ENCODE measurements at places on chromosomes 12 and 14.
A peak's percentile ranks its signal among the peaks of the same experiment; 100 is the strongest.

GRCh38 chr14:37047226-37047625 is 125.2 kb downstream of the SLC25A21 start:
- no peak for DNase-seq

- DNase-seq = no peak
Measured at GRCh38 chr12:87388376-87388775, 640.8 kb downstream of the C12orf50 start.

DNA sequence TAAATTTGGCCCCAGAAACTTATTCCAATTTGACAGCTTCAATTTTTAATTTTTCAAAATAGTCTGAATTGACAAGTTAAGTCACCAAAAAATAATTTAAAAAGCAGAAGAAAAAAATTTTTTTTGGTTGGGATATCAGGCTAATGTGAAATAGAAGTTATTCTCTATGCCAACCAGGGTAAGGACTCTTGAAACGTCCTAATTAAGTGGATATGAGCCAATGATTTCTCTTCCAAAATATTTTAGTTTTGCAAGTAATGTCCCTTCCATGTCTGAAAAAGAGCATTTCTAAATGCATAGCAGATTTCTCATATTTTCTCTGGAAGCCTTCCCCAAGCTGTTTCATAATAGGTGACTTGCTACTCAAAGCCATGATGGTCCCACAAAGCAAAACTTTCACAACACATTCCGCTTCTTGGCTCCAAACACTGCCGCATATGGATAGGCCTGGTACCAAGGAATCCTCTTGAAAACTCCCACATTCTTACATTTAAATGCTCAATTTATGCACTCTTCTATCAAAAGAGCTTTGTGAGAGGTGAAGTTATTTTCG is 65.1 kb downstream of the SIX6 start:
- DNase-seq = no peak

GRCh38 chr12:131443019-131444000 is 267.6 kb upstream of the SFSWAP start:
- no peak for DNase-seq

GRCh38 chr14:104443391-104444158 is 136.0 kb upstream of the C14orf180 start:
- DNase-seq = no peak

- no peak for DNase-seq
Measured at GRCh38 chr12:101539148-101539547, 55.6 kb upstream of the MYBPC1 start.

GRCh38 chr14:92974541-92975345 is 51.8 kb downstream of the CHGA start:
- no peak for DNase-seq

- no peak for DNase-seq
Measured at GRCh38 chr12:125690841-125691240, 625.6 kb downstream of the AACS start.

DNA sequence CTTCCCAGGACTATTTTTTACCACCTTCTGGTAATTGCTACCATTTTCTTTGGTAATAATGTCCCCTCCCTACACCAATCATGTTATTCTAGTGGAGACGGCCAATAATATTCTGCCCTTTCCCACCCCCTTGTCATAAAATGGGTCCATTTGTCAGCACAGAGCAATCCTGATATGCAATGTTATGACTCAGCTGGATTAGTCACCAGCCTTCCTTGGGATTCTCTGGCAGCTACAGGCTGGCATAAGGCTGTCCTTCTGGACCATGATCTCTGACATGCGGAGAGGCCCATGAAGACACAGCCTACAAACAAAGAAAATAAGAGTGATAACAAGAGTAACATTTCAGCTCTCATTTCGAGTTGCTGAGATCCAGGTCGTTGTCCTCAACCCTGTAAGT is 222.0 kb upstream of the CPNE8 start:
- no peak for DNase-seq

DNA sequence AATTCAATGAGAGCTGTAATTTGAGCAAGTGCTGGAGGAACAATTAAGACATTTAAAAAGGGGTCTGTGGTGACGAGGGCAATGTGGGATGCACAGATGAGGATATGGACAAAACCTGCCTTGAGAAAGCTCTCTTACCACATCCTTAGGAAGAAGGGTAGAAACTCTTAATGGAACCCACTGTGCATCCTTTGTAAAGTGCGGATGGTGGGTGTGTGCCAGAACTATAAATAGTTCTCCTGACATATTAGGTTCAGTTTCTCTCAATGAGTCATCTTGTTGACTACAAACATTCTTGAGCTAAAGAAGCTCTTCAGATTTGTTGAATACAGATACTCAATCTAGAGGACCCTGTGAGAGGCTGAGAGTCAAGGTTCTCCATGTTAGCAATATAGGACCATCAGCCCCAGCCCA is 106.1 kb upstream of the ANO4 start:
- no peak for DNase-seq

DNA sequence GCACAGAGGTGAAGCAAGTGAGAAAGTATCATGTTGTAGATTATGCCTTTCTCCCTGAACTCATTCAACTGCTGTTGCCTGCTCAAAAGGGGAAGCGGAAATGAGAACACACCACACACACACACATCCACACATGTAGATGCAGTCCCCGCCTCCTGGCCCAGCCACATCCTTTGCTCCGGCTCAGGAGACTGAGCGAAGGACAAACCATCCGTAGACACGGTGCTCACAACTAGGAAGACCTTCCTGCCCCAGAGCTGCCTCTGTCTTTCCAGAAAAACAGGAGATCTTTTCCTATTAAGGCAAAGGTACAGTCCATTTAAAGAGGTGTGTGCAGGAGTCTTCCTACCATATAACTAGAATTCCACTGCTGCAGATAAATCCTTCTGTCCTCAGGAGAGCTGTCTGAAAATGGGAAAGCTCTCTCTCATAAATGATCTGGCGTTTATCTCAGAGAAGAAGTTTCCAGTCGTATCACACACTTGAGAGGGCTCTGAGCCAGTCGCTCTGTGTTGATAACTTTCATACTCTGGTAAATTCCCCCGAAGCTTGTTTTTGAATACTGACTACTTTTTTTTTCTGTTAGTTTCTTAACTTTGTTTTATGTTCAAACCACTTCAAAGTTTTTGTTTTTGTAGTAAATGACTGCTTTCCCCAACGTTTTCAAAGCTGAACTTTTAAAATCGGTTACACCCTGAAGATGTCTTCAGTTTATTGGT is at the start of gene TESPA1:
TSS of gene TESPA1 (minus strand) at position 105 of the 719 bp plus-strand sequence. CDS start 10,200 bp downstream, outside the sequence.
- DNase-seq = no peak

GRCh38 chr12:103821773-103822172 is 19.3 kb downstream of the NT5DC3 start:
- DNase-seq = no peak

- DNase-seq = no peak
Measured at GRCh38 chr12:124658806-124659402, 91.5 kb upstream of the NCOR2 start.

DNA sequence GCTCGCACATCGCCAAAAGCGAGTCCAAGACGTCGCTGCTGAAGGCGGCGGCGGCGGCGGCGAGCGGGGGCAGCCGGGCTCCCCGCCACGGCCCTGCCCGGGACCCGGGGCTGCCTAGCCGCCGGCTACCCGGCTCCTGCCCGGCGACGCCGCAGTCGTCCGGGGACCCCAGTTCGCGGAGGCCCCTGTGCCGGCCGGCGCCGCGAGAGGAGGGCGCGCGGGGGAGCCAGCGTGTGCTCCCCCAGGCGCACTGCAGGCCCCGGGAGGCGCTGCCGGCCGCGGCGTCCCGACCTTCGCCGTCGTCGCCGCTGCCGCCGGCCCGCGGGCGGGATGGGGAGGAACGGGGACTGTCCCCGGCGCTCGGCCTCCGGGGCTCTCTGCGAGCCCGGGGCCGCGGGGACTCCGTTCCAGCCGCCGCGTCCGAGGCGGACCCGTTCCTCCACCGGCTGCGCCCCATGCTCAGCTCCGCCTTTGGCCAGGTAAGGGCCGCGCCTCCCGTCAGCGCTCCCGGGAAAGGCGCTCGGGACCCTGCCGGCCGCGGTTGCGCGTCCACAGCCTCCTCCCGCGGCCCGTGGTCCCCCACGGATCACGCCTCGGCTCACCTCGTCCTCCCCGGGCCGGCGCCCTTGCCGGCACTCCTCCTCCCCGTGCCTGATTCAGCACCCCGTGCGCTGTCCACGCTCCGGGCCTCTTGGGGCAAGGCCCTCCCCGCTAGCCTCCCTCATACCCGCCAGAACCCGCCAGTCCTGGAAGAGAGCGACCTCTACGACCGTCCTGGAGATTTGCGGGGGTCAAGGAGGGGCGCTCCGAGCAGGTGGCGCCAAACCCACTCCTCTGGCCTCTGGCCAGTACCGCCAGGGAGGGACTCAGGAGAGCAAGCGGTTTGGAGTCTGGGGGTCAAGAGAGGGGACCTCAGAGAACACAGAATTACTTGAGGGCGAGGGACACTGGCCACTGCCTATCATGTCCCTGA is 721 bp downstream of the CABP1 start:
- no peak for DNase-seq

GRCh38 chr12:41190338-41190737 is 2.2 kb downstream of the PDZRN4 start:
- peak; percentile 71 for DNase-seq

- no peak for DNase-seq
Measured at GRCh38 chr12:117033382-117034221, 65.6 kb downstream of the TESC start.

DNA sequence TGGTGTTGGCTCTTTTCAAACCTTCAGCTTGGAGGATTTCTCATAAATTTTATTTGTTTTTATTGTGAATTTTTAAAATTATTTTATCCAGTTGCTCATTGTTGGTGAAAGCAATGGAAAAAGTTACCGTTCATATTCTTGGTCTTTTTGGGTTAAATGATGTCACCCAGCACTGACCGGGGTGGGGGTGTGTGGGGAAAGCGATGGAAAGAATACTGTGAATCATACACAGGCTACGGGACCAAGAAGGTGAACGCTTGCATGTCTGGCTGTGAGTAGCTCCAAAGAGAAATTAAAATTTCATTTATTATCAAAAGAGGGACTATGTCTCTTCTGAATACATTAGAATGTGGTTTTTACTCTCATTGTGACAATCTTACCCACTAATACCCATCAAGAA is 430.1 kb downstream of the AEBP2 start:
- DNase-seq = no peak

GRCh38 chr12:123024819-123025391 is 44.4 kb downstream of the ARL6IP4 start:
- DNase-seq = no peak

GRCh38 chr12:52539083-52539820 is 13.7 kb downstream of the KRT71 start:
- DNase-seq = no peak

- no peak for DNase-seq
Measured at GRCh38 chr12:57723630-57723962, 14.9 kb downstream of the AGAP2 start.

- DNase-seq = no peak
Measured at GRCh38 chr12:108839890-108840230, 17.5 kb downstream of the SSH1 start.

- DNase-seq = no peak
Measured at GRCh38 chr12:63480186-63480585, 188.1 kb downstream of the DPY19L2 start.

GRCh38 chr12:64735442-64735841 is 23.8 kb downstream of the GNS start:
- no peak for DNase-seq

DNA sequence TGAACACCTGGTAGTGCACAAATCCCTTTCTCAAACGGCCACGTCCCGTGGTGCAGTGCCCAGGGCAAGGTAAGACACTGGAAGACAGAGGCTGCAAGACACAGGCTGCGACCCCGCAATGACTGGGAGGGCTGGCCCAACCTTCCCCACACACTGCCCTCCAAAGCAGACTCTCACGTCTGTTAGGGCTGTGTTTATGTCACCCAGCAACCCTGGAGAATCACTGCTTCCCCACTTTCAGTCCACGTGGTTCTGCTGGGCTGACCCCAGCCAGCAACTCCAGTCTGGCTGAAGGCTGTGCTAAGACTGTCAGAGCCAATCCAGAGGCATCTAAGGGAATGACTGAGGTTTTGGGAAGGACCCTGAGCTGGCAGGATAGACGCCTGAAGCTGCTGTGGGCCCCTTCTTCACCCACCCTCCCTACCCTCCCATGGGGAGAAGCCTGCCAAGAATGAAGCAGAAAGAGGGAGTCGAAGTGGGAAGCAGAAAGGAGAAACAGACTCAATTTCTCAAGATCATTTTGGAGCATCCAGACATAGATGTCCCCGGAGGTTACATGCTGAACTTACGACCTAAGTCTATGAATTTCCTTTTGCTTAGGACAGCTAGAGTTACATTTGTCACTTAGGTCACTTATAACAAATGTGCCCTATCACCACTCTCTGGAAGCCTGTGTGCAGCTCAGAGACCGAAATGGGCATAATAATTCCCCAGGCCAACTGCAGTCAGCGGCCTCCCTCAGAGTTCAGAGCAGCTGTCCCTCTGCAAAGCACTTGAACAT is 11.7 kb downstream of the KDM2B start:
- DNase-seq = no peak

DNA sequence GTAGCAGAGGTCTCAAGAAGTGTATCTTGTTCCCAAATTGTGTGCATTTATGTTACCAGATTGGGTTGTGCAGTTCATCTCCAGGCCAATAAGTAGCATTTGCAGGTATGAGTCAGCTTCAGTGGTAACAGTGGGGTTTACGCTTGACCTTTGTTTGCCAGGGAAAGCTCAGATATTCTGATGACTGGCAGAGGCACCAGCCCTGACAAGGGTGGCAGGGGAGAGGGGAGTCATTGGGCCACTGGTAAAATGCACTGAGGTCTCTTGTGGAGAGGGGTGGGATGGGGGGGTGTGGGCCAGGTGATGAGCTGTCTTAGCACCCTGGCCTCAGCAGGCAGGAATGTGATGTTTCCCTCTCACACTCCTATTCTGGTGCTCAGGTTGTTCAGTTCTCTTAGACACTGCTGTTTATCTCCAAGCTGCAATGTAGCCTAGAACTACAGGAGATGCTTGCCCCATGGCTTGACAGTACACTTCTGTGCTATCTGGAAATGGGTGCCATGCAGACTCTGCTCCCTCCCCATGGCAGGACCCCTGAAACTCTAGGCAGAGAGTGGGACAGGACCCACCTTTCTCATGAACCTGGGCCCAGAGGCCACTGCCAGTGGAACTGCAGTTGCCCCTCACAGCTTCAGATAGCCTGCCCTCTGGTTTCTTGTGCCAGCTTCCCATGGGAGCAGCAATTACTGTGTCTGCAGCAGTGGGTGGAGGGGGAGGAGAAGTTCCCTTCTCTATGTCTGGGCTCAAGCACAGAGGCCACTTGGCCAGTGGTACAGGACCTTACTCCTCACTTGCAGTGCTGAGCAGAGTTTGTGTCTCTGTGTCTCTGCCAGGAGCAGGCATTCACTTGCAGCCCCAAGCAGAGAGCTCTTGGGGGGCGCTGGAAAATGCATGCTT is 31.9 kb downstream of the USP15 start:
- no peak for DNase-seq

- no peak for DNase-seq
Measured at GRCh38 chr14:65933400-65934069, 521.0 kb downstream of the FUT8 start.

- DNase-seq = no peak
Measured at GRCh38 chr14:61255968-61256367, 25.2 kb downstream of the TMEM30B start.

- no peak for DNase-seq
Measured at GRCh38 chr14:83478741-83479140, 1945.1 kb upstream of the SEL1L start.

Data from midbrain (tissue), 1 donor.